ENCODE measurements at places on chromosomes 13 and 19.

DNA sequence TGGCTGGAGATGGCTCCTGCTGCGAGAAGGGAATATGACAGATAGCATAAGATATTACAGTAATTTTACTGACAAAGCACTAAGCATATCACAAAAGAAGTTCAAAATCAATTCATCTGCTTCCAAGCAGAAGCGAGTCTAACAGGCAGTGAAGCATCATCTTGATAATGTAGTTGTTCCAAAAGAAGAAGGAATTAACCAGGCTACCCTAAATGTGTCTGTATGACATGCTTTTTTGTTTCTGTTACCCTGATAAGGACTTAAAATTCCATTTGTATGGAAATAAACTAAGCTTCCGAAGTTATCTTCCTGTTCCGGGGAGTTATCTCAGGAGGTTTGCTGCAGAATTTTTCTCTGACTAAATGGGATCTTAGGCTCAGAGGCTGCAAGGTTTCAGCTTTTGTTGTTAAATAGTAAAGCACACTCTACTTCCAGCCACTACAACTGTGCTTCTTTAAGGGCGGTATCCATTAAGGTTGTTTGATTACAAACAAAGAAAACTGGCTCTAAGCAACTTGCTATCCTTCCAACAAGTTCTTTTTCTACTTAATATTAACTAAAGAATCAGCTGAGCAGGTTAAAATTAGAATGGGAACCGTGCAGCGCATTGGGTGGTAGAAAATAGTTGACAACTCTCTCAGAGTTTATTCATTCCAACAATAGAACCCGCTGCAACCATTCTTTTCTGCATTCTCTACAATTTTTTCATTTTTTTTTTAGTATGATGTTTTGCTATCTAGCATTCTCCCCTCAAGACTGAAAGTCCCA is 607.3 kb downstream of the UQCRFS1 start:
- DNase-seq, result no peak

- DNase-seq, result no peak
Observed at GRCh38 chr13:101757446-101758039, 305.1 kb downstream of the ITGBL1 start.

- DNase-seq, result no peak
Observed at GRCh38 chr19:56681702-56682101, 10.1 kb upstream of the ZNF835 start.

GRCh38 chr13:20891034-20891433 is 11.5 kb downstream of the XPO4 start:
- DNase-seq, result no peak

DNA sequence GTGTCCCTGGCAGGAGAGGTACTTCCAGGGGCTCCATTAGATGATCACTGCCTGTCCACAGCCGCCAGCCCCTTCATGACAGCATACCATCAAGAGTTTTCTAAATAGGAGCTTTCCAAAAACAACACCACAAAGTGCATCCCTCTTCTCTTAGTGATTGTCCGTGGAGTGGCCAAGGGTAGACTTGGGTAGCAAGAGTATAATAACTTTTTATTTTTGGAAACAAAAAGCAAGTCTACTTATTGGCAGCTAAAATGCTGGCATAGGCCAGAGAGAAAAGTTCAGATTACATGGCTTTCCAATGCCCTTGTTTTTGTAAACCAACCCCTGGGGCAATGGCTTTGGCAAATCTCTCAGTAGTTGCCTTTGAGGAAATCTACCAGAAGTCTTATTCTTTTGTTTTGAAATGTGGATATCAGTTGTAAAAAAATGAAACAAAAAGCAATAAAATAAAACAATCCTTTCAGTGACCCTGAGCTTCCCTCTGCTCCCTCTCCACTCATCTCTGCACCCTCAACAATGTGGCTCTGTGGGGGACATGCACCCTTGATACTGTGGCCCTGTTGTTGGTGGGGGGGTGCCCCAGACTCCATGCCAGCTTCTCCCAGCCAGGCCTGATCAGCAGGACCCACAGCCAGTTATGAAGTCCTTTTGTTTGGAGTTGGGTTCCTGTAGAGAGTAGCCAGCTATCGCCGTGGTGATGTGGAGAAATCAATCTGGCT is 294.1 kb downstream of the DLEU7 start:
- no peak for DNase-seq

DNA sequence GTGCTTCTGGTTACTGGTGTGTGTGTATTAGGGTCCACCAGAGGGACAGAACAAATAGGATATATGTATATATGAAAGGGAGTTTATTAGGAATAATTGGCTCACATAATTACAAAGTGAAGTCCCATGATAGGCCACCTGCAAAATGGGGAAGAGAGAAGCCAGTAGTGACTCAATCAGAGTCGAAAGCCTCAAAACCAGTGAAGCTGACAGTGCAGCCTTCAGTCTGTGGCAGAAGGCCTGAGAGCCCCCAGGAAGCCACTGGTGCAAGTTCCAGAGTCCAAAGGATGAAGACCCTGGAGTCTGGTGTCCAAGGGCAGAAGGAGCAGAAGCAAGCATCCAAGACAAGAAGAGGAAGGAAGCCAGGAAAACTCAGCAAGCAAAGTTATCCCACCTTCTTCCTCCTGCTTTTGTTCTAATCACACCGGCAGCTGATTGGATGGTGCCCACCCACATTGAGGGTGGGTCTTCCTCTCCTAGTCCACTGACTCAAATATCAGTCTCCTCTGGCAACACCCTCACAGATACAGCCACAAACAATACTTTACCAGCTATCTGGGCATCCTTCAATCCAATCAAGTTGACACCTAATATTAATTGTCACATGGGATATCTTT is 21.7 kb upstream of the SCEL start:
- no peak for DNase-seq

GRCh38 chr13:51240958-51241357 is 18.8 kb downstream of the FAM124A start:
- DNase-seq, result no peak

- no peak for DNase-seq
Observed at GRCh38 chr13:27269114-27269665, 1.4 kb upstream of the RASL11A start.

DNA sequence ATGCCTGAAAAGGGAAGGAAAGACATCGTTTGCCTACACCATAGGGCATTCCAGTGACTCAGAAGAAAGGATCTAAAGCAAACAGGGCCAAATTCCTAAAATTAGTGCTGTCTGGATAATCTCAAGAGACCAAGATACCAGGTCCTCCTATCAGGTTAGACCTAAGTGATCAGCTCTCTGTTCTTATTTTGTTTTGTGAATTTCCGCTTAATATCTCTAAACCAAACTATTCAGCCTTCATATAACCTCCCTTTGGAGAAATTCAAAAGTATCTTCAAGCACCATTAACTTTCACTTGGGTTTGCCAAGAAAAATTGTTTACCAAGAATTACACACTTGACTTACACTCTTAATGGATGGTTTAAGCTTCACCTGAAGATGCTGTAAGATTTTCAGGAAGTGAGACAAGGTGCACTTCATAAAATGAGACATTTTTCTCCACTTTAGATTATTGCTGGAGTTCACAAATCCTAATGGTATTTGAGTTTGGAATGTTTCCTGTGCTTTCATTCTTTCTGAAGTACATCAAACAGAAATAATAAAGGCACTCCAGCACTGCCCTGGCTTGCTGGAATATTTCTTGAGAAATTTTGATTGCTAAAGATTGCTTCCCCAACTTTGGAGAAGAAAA is 376.1 kb downstream of the LMO7 start:
- DNase-seq, result no peak

- no peak for DNase-seq
Observed at GRCh38 chr19:29576761-29577648, 29.1 kb upstream of the POP4 start.

DNA sequence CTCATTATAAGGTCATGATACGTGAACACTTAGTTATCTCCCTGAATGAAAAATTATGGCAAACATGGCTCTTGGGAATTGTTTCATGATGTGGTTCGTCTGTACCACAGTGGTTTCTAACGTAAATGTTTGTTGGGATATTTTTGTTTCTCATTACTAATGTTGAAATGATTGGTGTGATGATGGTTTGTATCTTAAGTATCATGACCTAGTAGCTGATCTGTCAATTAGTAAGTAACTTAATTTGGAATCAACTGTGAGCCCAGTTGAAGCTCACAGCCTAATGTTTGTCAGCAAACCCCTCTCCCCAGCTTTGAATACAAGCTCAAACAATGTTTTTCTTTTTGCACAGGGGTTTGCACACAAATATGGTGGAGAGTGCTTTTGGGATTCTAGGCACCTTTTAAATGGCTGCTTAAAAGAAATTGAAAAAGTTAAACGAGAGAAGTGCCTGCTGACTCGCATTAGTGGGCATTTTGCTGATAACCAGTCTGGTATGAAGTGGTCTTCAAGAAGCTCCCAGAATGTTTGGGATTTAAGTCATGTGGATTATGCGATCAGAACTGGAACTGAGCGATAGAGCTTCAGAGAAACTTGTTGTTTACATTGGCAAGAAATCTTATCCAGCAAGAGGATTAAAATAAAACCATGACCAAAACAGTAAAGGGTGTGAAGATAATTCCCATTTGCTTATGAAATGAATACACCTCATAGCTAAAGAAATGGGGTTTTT is 68.2 kb downstream of the LMO7 start:
- DNase-seq, result no peak

- DNase-seq, result no peak
Observed at GRCh38 chr19:30214651-30215051, 157.5 kb upstream of the ZNF536 start.

Measured in stimulated activated CD4-positive, alpha-beta T cell treated with anti-CD3 and anti-CD28 coated beads, Interleukin-4, amount 100 ng/mL, for 48 hours (primary cell).